ENCODE measurements at places on chromosomes 5 and 9.

DNA sequence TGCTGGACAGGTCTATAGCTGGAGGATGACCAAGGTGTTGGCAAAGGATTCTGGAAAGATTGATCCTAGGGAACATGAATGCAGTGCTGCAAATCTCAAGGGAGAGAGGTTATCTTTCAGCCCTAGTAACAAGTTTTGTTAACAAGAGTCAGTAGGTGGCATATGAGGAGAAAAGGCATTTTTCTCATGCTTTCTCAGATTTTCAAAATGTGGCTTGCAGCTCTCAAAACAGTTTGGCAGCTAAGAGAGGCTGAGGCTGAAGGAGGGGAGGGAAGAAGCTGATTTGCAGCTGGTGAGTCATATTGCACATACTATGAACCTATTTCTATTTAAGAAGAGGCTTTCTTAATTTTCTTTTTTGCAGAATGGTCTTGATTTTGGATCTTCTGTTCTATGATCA, 64.3 kb upstream of the PCA3 start:
- DNase-seq = no peak

GRCh38 chr9:107653263-107653821, 163.8 kb upstream of the KLF4 start:
- no peak for DNase-seq

- no peak for DNase-seq
These were observed 444.8 kb downstream of the TLR4 start for GRCh38 chr9:118148990-118149389.

DNA sequence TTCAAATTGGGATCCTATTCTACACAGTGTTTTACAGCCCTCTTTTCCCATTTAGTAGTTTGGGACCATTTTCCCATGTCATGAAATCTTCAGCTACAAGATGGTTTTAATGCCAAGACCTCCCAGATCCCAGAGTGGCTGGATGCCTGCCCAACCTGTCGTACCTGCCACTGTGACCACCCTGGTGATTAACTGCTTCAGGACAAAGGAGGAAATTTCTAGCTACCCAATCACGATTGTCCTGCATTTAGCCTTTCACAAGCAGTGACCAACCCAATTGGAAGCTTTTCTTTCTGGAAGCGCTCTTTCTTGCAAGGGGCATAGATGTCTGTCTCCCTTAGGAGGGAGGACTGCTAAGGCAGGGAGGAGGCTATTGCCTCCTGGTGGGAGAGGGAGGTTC, 13.8 kb downstream of the IL9 start:
- DNase-seq = no peak

DNA sequence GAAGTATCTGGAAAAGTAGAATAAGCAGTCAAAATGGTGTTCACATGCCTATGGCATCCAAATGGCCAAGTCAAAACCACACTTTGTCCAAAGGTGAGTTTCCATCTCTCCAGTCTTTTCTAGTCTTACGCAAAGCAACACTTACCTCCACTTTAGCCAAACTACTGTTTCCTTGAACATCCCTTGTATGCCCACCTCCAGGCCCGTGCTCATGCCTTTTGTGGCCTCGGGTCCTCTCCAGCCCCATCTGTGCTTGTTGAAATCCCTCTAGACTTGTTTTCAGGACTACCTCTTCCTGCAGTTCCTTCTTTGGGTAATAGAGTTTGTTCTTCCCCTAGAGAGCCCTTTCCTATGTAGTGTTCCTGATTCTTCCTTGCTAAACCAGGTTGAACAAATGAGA, 61.0 kb downstream of the ANGPTL2 start:
- DNase-seq = no peak

DNA sequence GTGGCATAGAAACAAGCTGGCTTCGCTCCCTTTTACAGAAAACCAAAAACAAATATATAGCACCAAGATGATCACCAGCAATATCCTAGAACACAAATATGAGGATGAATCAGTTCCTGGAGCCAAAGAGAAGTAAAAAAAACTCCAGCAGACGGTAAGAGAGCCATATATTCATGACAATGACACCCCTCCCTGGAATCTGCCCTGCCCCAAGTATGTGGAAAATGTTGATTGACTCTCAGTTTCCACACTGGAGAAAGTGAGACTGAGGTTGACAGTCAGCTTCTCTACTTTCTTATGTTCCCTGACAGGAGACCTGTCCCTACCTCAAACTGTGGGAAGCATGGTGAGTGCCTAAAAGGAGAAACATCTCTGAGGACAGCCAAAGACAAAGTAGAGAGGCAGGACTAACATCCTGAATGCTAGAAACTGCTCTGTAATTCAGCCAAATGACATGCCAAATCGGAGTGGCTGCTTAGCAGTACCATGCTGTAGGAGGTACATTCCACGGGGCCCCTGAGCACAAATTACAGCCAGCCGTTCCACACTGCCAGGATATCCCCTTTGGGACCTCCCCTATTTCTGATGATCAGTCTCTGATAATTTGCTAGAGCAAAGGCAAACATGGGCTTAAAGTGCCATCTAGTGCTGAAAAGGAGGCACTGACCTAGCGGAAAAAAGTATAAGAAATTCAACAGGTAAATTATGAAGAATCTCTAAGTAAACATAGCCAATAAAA, 424.0 kb upstream of the RGMB start:
- no peak for DNase-seq

GRCh38 chr9:134317790-134318414, 8.4 kb upstream of the RXRA start:
- no peak for DNase-seq

DNA sequence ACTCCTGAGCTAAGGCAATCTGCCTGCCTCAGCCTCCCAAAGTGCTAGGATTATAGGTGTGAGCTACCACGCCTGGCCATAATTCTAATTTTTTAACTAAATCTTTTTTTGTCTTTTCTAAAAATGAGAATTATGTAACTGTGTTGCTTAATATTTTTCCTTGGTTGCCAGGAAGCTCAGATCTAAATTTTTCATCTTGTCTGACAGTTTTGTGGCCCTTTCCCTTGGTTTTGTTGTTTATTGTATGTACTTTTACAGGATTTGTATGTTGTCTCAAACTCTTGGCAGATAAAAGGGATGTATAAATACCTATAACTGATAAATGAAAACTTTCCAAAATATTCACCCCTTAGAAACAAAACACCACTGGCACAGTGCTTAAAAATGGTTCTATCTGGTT, 88.2 kb upstream of the KLF9 start:
- no peak for DNase-seq

- no peak for DNase-seq
These were observed 254.3 kb upstream of the PDE4D start for GRCh38 chr5:60147791-60148190.

- DNase-seq = no peak
These were observed 142.8 kb upstream of the PDE4D start for GRCh38 chr5:60036192-60036938.

- no peak for DNase-seq
These were observed 47.0 kb downstream of the KIAA0825 start for GRCh38 chr5:94571415-94571814.

- DNase-seq = no peak
These were observed 11.9 kb downstream of the FBP2 start for GRCh38 chr9:94581728-94582127.

DNA sequence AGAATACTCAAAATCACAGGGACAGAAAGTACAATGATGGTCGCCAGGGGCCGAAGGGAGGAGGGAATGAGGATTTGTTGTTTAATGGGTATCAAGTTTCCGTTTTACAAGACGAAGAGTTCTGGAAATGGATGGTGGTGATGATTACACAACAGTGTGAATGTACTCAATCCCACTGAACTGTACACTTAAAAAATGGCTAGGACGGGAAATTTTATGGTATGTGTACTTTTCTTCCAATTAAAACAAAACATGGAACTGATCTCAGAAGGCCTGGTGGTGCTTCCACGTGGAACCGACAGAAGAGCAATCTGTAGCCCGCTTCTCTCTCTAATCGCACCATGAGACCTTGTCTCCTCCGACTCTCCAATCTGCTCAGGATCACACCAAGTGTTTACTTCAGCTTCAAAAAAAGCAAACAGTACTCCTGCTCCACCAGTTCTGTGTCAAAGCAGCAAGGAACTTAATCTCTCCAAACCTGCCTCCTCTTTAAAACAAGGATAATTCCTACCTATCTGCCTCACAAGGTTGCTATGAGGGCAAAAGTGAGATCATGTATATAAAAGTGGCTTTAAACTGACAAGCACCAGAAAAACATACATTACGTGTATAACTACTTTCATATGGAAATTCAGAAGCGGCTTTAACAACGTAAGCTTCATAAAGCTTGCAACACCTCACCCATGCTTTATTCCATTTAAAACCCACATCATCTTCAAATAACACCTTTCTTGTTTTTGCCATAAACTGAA, 2.1 kb downstream of the ECPAS start:
- DNase-seq = no peak

DNA sequence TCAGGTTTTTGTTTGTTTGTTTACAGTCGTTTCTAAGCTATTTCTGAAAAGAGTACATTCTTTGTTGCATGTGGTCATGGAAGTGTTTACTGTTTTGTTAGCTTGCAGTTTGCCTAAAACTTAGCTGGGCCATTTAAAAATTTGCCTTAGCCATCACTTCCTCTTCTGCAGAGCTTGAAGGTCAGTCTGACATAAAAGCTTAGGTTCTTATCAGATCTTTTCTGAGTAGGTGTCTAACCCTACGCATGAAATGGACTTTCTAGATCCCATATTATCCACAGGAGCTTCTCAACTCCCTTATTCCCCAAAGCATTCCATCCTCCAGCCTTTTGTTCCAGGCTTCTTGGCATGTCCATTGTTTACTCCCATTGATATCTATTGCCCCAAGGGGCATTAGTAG, 90.3 kb downstream of the AP3B1 start:
- no peak for DNase-seq

DNA sequence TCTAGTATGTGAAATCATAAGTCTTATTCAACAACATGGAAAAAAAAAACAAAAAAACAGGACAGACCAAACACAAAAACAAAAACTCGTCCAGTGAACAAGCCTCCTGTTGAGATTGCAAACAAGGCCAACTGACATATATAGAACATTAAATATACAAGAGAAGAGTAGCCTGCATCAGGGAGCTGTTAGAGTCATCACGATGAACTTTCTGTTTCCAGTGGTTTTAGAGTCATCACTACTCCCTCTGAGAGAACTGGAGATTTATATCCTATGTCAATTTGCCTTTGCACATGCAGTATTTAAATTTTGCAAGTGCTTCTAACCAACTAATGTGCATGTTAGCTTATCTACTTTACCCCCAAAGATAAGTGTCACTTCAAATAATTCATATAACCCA, 9.9 kb downstream of the SNCAIP start:
- DNase-seq = no peak

- no peak for DNase-seq
These were observed 32.0 kb downstream of the EHMT1 start for GRCh38 chr9:137650779-137651178.

- peak; percentile 28 for DNase-seq
These were observed 87.6 kb downstream of the MAP1B start for GRCh38 chr5:72194846-72195245.

- no peak for DNase-seq
These were observed 42.2 kb upstream of the IL17B start for GRCh38 chr5:149421372-149421685.

GRCh38 chr9:124286292-124286931, 28.7 kb downstream of the NEK6 start:
- peak; percentile 47 for DNase-seq

DNA sequence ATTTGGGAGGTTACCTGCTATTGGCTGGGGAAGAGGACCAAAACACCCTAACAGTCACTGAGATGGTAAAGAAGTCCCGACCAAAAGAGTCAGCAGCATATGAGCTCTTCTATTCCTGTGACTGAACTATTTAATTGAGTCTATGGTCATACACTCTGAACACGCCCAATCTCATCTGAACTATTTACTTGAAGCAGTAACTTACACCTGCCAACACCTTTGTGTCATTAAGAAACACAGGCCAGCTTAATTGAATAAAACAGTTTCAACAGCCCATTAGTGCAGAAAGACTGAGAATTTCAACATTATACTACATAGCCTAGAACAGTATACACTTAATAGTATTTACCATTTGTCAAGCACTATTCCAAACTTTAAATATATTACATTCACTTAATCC, 47.8 kb downstream of the NR6A1 start:
- no peak for DNase-seq

DNA sequence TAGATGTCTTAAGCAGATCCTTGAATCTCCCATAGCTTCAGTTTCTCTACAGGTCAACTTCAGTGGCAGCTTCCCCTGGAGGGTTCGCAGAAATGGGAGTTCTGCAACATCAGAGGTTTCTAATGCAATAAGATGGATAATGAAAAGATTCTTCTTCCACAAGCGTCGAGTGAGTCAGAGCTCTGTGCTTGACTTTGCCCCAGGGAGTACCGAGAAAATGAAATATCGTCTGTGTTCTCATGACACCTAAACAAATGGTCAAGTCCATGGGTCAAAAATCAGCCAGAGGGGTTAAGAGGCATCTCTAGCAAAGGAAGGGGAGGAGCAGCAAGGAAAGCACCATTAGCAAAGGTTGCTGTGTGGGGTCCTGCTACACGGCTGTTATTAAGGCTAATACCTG, 3.2 kb upstream of the ADRA1B start:
- no peak for DNase-seq

DNA sequence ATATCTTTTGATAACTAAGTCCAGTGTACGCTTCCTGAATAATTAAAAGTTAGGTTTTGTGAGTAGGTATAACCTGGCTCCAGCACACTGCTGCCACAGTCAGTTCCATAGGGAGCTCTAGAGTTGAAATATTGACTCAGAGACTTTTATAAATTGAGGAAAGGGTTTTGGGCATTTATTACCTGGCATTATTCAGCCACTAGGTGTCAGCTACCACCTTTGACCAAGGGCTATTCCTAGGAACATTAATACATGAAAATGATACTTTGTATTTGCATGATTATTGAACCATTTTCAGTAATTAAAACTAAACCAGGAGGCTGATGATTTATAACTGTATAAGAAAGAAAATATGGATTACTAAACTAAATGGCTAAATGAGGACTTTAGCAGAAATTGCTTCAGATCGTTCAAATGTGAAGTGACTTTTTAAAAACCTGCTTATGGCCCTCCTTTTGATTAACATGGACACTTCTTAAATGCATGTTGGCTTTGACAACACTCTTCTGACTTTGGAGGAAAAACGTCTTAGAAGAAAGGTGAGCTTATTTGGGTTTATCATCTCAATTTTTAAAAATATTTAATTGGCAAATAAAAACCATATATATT, 83.0 kb downstream of the SMC2 start:
- no peak for DNase-seq

DNA sequence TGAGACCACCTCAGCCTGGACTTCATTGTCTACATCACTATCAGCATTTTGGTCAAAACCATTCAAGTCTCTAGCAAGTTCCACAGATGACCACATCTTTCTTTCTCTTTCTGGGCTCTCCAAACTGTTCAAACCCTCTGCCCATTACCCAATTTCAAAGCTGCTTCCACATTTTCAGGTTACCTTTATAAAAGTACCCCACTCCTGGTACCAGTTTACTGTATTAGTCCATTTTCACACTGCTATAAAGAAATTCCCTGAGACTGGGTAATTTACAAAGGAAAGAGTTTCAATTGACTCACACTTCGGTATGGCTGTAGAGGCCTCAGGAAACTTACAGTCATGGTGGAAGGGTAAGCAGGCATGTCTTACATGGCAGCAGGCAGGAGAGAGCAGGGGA, 84.5 kb downstream of the FBXL7 start:
- no peak for DNase-seq

GRCh38 chr5:2223303-2223702, 340.6 kb upstream of the IRX4 start:
- DNase-seq = no peak
